Caco-2 (cell line): ENCODE measurements at places on chromosomes 12 and 14. TPM values are rescaled to one million over a fixed set of nuclear protein-coding genes. Genes with fewer than 3 reads are reported as not detected.

Gene PZP
- not detected in 2 replicates for total RNA-seq

Gene PRH1
- 21.2 and 24.4 TPM in 2 replicates for total RNA-seq

Gene APOLD1
- total RNA-seq, result 4.1 and 4.7 TPM in 2 replicates

Gene ADAM21
- not detected in 2 replicates for total RNA-seq

- DNase-seq, result peak; percentile 35
These were observed 2.0 kb downstream of the ITPR2 start for GRCh38 chr12:26830783-26831551.

- no peak for DNase-seq
These were observed 841 bp downstream of the GLI1 start for GRCh38 chr12:57460468-57460784.

GRCh38 chr12:69101505-69101904, 137.9 kb upstream of the CPSF6 start:
- DNase-seq, result no peak

GRCh38 chr12:104468371-104468770, 11.6 kb downstream of the CHST11 start:
- no peak for DNase-seq

DNA sequence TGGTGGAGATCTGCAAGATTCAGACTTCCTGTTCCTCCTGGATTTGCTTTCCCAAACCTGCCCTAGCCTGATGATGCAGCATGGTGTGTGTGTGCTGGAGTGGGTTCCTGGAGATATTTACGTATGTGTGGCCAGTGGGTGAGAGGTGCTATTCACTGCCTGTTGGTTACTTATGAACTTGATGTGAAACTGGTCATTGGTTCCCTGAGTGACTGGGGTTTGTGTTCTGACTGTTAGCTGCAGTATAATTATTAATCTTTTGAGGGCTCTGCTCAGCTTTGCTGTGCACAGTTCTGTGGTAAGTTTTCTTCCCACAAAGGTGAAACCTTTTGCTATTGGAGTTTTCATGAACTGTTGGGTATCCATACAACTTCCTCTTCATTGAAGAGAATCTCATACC, 541.8 kb upstream of the FBXO33 start:
- DNase-seq, result no peak

GRCh38 chr14:101559624-101560533, 1.4 kb upstream of the DIO3 start:
- DNase-seq, result peak; percentile 22

DNA sequence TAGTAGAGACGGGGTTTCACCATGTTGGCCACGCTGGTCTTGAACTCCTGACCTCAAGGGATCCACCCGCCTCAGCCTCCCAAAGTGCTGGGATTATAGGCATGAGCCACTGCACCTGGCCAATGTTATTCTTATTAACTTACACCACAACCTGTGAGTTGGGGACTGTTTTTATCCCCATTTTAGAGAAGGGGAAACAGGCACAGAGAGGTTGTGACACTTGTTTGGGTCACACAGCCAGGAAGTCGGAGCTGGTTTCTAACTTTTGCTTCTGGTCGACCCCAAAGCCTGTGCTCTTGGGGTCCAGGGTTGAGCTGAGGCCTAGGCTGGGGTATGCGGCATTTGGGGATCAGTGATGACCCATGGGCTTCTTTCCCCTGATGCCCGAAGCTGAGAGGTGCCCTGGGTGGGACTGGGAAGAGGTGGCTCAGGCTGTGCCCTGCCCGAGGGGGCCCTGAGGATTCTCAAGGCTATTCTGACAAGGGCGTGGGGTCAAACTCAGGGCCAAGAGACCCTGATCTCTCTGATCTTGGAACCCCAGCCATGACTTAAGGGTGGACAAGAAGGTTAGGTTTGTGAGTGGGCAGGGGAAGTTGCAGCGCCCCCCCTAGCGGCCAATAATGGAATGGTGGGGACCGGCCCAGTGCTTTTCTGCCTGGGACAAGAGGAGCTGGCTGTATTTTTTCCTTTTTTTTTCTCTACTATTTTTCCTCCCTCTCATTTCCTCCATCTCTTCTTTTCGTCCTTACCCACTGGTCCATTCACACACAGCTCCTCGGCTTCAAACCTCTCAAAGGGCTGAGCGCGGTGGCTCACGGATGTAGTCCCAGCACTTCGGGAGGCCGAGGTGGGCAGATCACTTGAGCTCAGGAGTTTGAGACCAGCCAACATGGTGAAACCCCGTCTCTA, 3.0 kb downstream of the SDSL start:
- peak; percentile 66 for DNase-seq

GRCh38 chr14:76687611-76688382, 73.5 kb upstream of the VASH1 start:
- DNase-seq, result no peak

DNA sequence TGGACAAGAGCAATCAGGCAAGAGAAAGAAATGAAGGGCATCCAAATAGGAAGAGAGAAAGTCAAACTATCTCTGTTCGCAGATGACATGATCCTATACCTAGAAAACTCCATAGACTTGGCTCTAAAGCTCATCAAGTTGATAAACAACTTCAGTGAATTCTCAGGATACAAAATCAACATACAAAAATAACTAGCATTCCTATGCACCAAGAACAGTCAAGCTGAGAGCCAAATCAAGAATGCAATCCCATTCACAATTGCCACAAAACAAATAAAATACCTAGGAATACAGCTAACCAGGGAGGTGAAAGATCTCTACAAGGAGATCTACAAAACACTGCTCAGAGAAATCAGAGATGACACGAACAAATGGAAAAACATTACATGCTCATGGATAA, 417.5 kb upstream of the ATP2B1 start:
- DNase-seq, result no peak

DNA sequence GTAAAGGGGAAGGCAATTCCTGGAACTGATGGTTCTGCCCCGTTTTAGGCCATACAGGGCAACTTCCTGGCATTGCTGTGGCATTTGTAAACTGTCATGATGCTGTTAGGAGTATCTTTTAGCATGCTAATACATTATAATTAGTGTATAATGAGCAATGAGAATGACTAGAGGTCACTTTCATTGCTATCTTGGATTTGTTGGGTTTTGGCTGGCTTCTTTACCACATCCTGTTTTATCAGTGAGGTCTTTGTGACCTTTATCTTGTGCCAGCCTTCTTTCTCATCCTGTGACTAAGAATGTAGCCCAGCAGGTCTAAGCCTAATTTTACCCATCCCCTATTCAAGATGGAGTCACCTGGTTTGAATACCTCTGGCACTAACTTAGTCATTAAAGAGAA, 51.2 kb downstream of the TESPA1 start:
- no peak for DNase-seq

- no peak for DNase-seq
These were observed 57.1 kb upstream of the CRACR2A start for GRCh38 chr12:3810016-3810370.

DNA sequence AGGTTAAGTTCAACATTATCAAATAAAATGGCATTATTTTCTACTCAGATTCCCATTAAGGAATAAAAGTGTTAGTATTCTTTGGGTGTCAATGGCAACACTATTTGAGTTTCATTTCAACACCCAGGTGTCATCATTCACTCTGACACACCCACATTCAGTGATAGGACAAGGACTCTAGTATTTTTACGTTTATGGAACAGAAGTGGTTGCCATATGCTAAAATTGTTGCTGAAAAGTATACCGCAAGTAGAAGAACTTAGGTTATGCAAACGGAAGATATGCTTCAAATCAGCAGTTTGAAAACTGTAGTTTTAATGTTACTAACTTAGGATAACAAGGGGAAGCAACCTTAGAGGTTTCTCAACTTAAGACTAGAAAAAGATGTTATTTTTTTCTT, 20.0 kb upstream of the SGPP1 start:
- no peak for DNase-seq
